ENCODE measurements at places on chromosomes 4 and X.

DNA sequence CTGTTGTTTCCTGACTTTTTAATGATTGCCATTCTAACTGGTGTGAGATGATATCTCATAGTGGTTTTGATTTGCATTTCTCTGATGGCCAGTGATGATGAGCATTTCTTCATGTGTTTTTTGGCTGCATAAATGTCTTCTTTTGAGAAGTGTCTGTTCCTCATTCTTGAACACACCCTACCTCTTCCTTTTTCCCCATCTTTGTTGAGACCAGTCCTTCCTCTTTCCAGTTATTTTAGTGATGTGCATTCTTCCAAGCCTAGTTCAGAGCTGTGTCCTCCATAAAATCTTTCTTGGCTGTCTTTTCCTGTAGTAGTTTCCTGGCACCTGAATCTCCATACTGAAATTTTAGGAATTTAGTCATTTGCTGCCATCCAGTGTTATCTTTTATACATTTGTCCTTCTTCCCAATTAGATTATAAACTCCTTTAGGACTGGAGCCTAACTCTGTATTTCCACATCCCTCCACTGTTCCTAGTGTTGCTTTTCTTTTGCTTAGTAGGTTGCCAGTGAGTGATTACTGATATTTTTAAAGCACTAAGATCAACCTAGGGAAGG lies 11.4 kb downstream of the FHIP1A start:
- no peak for DNase-seq

- no peak for DNase-seq
Measured at GRCh38 chr4:114264877-114265291, 285.4 kb upstream of the ARSJ start.

GRCh38 chr4:163866728-163867315 lies 372.3 kb downstream of the TMA16 start:
- DNase-seq = no peak

GRCh38 chrX:97168646-97169045 lies 284.9 kb downstream of the RPA4 start:
- no peak for DNase-seq

GRCh38 chr4:6929812-6930464 lies 20.3 kb downstream of the TBC1D14 start:
- DNase-seq = no peak

- DNase-seq = peak; percentile 41
Measured at GRCh38 chrX:10496345-10496965, 123.9 kb downstream of the MID1 start.

DNA sequence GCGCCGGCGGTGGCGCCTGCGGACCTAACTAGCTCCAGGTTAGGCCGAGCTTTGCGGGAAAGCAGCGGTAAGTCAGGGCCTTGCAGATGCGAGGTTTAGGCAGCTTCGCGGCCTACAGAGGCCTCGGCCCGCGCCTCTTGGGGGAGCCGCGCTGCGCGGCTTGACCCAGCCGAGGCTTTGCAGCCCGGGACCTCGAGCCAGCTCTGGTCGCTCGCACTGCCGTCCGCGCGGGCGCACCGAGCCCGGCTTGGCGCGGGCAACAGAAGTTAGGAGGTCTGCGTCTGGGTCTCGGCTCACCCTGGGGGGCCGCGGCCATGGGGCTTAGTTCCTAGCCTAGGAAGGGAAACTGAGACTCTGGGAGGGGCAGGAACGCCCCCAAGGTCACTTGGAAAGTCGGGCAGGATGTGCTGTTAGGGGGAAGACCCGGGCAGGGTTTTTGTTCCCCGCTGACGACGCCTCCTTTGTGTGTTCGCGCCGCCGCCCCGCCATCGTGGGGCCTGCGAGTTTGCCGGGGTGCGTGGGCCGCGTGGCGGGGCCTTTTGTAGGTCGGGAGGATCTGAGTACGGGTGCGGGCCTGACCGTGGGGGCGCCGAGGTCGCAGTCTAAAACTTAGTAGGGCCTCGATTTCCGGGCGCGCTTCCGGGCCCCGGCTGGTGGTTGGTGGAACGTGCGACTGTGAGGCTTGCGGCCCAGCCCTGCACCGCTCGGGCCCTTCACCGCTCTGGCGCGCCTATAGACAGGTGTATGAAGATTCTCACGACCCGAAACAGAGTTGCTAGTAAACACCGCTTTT lies 482 bp downstream of the RNF4 start:
- no peak for DNase-seq

DNA sequence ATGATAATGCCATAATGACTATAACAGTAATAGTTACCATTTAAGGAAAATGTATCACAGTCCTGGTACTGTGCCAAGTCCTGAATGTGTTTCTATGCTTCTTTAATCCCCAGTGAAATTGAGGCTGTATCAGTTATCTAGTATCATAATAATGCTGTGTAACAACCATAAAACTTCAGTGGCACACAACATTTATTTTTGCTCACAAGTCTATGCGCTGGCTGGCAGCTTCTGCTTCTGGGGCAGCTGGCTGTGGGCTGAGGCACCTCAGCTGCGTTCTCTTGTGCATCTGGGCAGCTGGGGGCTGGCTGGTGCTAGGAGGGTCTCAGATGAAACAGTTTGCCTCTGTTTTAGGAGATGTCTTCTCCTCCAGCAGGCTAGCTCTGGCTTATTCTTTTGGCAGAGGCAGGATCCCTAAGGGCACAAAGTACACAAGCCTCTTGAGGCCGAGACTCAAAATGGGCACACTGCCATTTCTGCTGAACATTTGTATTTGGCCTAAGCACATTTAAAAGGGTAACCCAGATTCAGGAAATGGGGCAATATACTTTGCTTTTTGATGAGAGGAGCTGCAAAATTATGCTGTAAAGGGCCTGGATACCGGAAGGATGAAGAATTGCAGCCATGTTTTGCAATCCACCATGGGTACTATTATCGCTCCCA lies 62.6 kb upstream of the DHX15 start:
- DNase-seq = no peak

DNA sequence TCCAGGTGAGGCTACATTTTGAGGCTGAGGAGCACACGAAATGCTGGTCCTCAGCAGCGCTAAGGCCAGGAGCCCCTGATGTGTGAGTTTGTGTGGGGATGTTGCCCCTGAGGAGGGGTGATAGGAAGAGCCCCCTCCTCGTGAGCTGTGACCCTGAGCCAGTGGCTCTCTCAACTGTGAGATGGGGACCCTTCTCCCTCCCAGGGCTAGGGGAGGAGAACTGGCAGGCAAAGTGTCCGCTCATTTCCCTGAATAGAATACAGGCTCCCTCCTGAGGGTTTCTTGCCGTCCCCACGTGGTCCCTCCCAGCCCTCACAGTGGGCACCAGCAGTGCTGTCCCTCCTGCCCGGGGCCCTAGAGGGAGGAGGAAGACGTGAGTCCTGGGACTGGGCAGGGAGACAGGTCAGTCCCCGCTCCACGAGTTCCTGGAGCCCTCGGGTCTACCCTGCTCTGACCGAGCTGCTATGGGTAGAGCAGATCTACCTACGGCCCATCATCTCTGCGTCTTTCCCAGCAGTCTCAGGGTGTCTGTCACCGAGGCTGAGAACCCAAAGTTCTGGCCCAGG lies 21.0 kb upstream of the TBC1D14 start:
- DNase-seq = no peak

GRCh38 chr4:88320780-88321373 lies 36.5 kb upstream of the PPM1K start:
- no peak for DNase-seq

DNA sequence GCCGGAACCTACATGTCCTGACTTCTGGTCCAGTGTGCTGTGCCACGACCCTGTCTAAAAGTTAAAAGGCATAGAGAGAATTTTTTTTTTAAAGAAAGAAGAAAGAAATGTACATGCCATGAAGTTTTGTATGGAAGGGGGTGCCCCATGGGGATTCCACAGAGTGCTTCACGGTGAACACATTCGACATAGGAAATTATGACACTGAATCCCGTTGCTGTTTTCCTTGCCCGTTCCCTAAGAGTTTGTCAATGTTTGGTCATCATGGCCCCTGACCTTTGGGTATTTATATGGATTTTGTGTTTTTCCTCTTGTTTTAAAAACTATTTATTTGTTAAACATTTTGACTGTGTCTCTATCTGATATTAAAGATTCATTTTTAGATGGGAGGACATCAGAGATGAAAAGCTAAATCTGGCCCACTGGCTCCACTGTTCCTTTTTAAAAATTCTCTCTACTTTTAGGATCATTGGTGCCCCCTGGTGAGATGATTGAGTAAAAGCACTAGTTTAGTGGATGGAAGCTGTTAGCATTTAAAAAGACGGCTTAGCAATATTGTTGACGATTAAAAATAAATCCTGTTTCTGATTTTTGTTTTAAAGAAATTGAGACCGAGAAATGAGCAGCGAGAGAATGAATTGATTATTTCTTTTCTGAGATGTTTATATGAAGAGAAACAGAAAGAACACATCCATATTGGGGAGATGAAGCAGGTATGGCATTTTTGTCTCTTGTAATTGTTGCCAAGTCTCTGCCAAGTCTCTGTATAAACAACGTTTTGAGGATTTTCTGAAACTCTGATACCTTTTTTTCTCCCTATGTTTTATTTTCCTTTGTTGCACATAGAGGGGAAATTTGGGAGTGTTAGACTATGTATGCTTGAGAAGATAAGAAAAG lies 75.0 kb downstream of the PTTG2 start:
- peak; percentile 25 for DNase-seq

GRCh38 chr4:47914926-47915237 lies 499 bp upstream of the NFXL1 start:
- DNase-seq = no peak

- no peak for DNase-seq
Measured at GRCh38 chr4:112119353-112119783, 25.9 kb upstream of the FAM241A start.

- DNase-seq = no peak
Measured at GRCh38 chrX:77622233-77622632, 163.8 kb downstream of the ATRX start.

- no peak for DNase-seq
Measured at GRCh38 chrX:116749943-116750342, 287.2 kb upstream of the CT83 start.

DNA sequence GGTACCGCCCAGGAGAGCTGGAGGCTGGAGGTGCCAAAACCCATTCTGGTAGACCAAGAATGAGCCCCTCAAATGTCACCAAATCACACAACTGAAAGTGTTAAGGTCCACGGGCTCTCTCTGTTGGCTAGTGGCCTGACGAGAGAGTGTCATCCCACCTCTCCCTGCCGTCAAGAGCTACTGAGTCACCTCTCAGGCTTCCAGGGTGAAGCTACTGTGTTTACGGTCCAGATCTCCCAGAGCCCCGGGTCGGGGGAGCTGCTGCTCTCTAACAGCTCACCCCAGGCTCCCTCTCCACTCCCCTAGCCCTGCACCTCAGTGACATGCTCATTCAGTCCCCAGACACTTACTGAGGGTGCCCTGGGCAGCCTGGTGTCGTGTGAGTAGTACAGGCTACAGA lies 59.2 kb downstream of the ADGRG2 start:
- DNase-seq = no peak

GRCh38 chr4:14771094-14771493 lies 231.2 kb upstream of the CPEB2 start:
- no peak for DNase-seq

GRCh38 chr4:3009422-3009821 lies 46.1 kb downstream of the GRK4 start:
- DNase-seq = no peak

- DNase-seq = no peak
Measured at GRCh38 chr4:5839332-5839731, 53.6 kb downstream of the CRMP1 start.

GRCh38 chr4:159289682-159290081 lies 186.8 kb downstream of the RAPGEF2 start:
- no peak for DNase-seq

GRCh38 chr4:47432749-47433148 lies 30.8 kb downstream of the COMMD8 start:
- no peak for DNase-seq

DNA sequence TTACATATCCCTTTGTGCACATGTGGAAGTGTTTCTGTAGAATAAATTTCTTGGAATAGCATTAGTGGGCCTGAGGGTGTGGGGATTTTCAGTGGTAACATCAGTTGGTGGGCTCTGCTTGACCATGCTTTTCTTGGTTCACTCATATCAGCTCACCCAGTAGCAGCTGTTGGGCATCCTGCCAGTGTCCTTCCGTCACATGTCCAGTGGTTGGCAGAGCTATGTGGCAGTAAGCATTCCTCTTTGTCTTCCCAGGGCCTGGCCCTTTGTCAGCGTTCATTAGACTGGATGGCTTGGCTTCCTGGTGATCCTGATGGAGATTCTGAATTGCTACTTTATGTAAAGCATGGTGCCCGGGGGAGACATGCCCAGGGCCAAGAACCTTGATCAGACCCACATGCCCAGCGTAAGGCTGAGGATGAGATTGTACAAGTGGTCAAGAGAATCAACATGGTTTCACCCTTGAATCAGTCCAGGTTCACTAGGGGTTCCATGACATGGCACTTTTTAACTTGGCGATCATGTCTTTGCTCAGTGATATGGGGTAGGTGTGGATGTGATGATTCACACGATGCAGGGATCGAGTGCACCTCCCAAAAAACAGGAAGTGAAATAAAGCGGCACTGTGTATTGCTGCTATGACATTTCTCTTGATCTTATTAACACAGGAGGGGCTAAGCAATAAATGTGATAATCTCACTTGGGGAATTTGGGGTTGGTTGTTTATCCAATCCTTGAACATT lies 72.1 kb upstream of the IGFBP7 start:
- no peak for DNase-seq

GRCh38 chr4:96524311-96524875 lies 684.5 kb downstream of the PDHA2 start:
- DNase-seq = no peak

- DNase-seq = no peak
Measured at GRCh38 chr4:161186750-161187149, 977.0 kb downstream of the FSTL5 start.

DNA sequence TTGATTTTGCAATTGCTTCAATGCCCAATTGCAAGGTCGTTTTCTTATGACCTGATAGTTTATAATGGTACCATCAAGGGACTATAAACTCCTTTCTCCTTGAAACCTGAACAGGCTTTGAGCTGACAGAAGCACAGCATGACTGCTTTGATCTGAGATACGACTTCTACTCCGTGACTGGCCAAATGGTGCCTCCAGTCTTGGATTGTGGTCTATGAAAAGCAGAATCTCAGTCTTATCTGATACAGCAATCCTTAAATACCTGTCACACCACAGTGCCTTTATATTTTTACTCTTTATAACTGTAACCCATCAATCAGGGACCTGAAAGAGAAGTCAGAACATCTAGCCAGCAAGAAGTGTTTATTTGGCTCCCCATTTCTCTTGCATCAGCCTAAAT lies 93.1 kb downstream of the DOCK11 start:
- no peak for DNase-seq

GRCh38 chrX:47587091-47587891 lies 5.1 kb downstream of the TIMP1 start:
- DNase-seq = no peak

DNA sequence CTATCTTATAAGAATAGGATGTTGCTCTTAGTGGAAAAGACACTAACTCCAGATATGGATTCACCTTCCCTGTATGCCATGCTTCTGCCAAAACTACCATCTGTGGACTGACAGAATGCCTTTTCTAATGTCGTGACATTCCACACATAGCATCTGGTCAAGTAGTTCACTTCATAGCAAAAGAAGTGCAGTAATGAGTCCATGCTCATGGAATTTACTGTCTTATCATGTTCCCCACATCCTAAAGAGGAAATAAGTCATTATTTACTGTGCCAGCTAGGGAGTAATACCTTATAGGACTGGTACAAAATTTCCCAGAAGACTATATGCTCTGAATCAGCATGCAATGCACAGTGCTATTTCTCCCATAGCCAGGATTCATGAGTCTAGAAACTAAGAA lies 562.4 kb downstream of the TLL1 start:
- peak; percentile 59 for DNase-seq
